ENCODE measurements at places on chromosomes 2 and 18.
A peak's percentile ranks its signal among the peaks of the same experiment; 100 is the strongest.

DNA sequence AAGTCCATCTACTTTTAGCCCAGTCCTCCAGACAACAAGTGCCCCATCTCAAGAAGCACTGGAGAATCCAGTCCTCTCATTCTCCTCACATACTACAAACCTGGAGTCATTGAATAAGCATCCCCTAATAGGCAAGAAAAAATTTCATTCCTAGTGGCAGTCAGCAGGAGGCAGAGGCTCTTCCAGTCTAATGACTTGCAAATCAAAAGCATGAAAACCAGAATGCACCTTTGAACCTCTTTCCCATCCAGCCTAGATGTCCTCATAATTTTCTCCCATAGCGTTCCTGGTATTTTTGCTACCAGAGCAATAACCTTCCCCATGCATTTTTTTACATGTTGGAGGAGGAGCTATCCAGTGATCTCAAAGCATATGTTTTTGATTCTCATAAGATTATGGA lies 252.6 kb downstream of the TTC32 start:
- DNase-seq: no peak

GRCh38 chr2:50491541-50492476 lies 540.1 kb downstream of the NRXN1 start:
- DNase-seq: peak; percentile 33

DNA sequence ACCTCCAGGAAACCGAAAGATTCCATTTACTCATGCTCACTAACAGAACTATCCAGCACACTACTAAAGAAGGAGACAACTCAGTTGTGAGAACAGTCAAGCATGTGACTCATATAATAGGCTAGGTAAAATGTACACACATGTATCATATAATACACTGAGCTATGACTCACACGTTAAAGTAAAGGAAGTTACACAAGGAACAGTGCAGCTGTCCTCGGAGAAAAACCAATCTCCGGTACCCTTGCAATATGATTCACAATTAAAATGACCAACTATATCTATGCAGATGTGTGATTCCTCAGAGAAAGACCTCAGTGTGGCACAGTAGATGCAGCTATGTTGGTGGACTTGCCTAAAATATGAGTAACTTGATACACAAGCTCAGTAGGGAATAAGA lies 76.5 kb downstream of the STRN start:
- DNase-seq: no peak

DNA sequence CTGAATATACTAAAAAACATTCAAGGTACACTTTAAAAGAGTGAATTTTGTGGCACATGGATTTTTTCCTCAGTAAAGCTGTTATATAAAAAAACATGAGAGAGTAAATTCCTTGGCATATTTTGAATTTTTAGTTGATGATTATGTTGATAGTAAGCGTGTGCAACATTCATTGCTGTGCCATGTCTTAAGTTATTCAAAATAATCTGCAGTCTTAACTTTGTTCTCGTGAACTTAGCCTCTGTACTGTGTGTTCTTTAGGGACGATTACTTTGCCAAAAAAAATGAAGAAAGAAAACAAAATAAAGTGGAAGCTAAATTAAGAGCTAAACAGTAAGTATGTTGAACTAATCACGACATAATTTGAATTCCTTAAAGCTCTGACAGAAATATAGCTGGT lies 9.6 kb downstream of the SSB start:
- no peak for DNase-seq

- DNase-seq: peak; percentile 87
These were observed 3.6 kb downstream of the ZNF516 start for GRCh38 chr18:76491473-76491775.

GRCh38 chr2:208872591-208872990 lies 466.0 kb downstream of the PTH2R start:
- no peak for DNase-seq

GRCh38 chr2:234680688-234681619 lies 184.1 kb upstream of the ARL4C start:
- peak; percentile 84 for DNase-seq

DNA sequence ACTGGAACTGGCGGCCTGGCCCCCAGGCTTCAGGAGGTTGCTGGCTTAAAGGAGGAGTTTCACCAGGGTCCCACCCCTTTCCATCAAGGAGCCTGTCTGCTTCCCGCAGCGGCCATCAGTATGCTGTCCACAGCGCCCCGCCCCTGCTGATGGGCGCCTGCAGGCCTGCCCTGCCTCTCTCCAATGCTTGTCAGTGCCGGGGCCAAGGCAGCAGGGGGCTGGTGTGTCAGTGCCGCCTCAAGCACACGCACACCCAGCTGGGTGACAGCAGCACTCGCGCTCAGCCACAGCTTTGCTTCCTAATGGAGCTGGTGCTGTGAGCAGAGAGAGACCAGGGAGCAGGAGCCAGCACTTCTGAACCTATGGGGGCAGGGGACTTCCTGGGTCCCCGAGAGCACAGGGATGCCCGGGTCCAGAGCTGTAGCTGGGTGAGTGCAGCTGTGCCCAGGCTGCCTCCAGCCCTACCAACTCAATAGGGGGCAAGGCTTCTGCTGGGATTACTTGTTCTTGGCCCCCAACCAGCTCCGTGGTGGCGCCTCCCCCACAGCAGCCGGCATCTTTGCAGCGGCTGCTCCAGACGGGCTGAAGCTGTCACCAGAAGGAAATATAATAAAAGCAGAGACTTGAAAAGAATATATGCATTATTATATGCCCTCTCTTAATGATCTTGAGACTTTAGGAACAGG lies 377.2 kb upstream of the LRATD1 start:
- no peak for DNase-seq

DNA sequence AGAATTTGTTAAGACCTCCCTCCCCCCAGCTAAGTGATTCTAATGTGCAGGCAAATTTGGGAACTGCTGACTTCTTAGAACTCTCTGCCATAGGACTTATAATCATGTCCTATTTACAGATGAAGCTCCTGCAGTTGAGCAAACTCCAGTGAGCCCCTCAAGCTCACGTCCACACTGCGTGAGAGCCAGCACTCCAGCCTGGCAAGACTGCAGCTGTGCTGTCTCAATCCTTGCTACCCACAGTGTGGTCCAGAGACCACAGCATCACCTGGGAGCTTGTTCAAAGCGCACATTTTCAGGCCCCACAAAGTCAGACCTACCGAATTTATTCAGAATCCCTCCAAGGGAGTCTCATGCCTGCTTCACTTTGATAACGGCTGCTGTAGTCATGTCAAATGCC lies 243.2 kb upstream of the RAB12 start:
- no peak for DNase-seq

- no peak for DNase-seq
These were observed 18.1 kb downstream of the SULT1C3 start for GRCh38 chr2:108257757-108258331.

GRCh38 chr2:175064797-175065196 lies 59.6 kb upstream of the CHN1 start:
- DNase-seq: no peak

DNA sequence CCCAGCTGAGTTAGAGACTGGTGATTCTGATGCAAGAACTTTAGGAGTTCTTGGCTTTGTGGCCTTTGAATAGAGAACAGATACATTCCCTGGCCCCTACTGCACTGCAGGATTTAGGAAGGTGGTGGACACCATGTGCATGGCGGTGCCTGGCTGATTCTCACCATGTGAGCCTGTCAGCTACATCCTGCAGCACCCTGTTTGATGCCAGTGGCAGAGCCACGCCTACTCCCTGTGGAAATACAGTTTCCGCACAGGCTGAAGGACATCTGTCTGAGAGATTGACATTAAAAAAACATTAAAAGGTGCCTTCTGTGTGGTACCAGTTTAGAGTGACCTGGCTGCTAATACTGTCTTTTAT lies 50.0 kb downstream of the KCNE4 start:
- DNase-seq: no peak
